Kidney glomerular epithelial cell (primary cell): ENCODE measurements at places on chromosomes 7 and 10.
A peak's percentile ranks its signal among the peaks of the same experiment; 100 is the strongest.

DNA sequence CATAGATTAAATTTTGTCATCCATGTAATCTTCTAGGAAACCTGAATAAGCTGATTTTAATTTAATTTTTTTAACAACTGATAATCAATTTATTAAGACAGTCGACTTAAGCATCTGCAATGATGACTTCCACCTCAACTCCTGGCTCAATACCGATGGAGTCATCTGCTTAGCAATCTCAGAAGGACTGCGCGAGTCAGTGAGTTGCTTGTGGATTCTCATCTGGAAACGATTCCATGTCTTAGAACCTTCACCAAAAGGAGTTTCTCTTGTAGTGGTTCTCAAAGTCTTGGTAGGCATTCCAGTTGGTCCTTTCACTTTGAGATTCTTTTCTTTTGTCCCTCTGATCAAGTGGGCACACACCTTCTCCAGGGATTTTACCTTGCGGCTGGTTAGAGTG, 85.5 kb downstream of the XRCC2 start:
- DNase-seq: no peak

DNA sequence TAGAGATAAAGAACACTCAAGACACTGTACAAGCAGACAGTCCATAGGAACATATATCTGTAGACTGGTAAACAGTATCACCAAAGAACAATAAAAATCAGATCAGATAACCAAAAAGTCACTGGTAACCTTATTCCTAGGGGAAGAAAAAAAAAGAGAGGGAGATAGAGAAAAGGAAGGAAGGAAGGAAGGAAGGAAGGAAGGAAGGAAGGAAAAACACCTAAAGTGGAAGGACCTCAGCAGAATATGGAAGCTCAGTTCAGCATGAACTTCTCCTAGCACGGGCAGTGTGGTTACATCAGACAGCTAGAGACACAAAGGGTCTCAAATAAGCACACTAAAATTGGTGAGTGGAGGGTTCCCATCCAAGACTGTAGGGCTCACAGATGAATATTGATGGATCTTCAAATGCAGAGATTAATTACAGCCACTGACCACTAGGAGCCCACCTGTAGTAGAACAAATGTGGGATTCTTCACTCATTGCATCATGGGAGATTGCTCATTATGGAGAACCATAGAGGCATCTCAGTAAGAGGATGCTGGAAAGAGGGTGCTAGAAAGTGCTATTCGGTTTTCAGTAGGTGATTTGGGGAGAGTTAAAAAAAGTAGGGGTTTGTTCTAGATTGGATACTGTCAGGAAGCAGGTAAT, 293.4 kb upstream of the C7orf33 start:
- no peak for DNase-seq

- peak; percentile 11 for DNase-seq
Observed at GRCh38 chr7:15854841-15855524, 168.5 kb upstream of the MEOX2 start.

- DNase-seq: no peak
Observed at GRCh38 chr7:136470179-136470578, 398.3 kb upstream of the CHRM2 start.

GRCh38 chr10:33376976-33377657, 42.6 kb upstream of the NRP1 start:
- peak; percentile 27 for DNase-seq
